Pancreas (tissue), 10 donors: ENCODE measurements at places on chromosomes 5 and 9. TPM values are rescaled to one million over a fixed set of nuclear protein-coding genes. Genes with fewer than 3 reads are reported as not detected.

DNA sequence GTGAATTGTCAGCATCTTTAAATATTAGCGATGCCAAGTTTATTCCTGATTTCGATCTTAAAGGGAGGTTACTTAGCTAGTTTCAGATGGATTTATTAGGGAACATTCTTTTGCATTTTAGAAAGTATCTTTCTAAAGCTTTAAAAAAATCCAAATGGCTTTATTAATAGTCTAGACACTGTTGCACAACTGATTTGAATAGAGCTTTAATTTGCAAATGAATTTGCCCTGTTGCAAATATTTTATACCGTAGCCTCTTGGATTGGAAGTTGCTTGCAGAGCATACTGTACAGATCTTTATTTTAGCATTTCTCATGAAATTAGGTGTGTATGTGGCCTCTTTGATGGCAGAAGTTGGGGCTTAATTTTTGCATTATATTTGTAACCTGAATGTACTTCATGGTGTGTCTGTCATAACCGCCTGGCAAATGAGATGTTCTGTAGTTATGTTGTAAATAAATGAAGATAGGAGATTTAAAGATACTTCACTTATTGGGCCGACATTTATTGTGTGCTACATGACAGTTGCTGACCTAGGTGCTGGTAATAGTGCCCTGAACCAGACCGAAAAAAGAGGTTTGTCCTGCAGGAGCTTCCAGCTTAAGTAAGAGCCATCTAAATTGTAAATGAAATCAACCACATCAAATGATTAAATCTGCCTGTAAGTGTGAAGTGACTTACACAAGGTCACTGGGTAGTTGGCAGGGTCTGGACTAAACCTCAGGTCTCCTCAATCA lies 1.8 kb downstream of the TCERG1 start:
- no peaks in the 10 kb centered on the region for H3K36me3 ChIP-seq
- no peak overlapping the region for H3K27ac ChIP-seq
- H3K4me1 ChIP-seq: peaks cover 26% of the 10 kb centered on the region
- H3K4me3 ChIP-seq: no peak overlapping the region

DNA sequence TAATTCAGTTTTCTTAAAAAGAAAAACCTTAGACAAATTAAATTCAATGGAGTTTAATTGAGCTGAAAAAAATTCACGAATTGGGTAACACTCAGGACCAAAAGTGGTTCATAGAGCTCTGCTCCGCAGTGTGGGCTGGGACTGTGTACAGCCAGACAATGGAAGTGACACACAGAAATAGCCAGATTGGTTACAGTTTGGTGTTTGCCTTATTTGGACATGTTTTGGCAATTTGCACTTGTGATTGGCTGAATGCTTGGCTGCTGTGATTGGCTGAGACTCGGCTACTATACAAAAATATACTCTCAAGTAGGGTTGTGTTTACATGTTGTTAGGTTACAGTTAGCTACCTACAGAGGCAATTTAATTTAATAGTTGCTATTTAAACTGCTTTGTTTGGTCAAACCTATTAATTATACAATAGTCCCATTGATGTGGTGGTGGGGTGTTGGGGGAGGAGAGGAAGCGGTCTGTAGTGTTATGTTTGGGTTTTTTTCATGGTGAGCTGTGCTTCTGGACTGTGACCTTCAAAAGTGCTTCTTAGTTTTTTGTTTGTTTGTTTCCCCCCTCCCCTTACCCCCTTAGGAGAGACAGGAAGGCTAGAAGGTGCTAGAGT lies 95.2 kb downstream of the CNTLN start:
- H3K36me3 ChIP-seq: no peaks in the 10 kb centered on the region
- no peak for DNase-seq
- no peak overlapping the region for H3K4me3 ChIP-seq
- no peak overlapping the region for H3K27ac ChIP-seq
- no peaks in the 10 kb centered on the region for H3K27me3 ChIP-seq

- H3K36me3 ChIP-seq: no peaks in the 10 kb centered on the region
- no peaks in the 10 kb centered on the region for H3K27me3 ChIP-seq
- no peak overlapping the region for H3K27ac ChIP-seq
- no peak overlapping the region for H3K4me3 ChIP-seq
Measured at GRCh38 chr5:96636046-96636445, 26.1 kb upstream of the CAST start.

- H3K27ac ChIP-seq: no peak overlapping the region
- H3K4me3 ChIP-seq: no peak overlapping the region
- no peaks in the 10 kb centered on the region for H3K27me3 ChIP-seq
- DNase-seq: no peak
- no peaks in the 10 kb centered on the region for H3K4me1 ChIP-seq
Measured at GRCh38 chr5:97576956-97577355, 393.9 kb upstream of the RIOK2 start.

GRCh38 chr5:132406144-132406783 lies 36.8 kb downstream of the SLC22A5 start:
- H3K36me3 ChIP-seq: no peaks in the 10 kb centered on the region
- H3K27ac ChIP-seq: no peak overlapping the region
- H3K27me3 ChIP-seq: no peaks in the 10 kb centered on the region
- H3K4me1 ChIP-seq: peaks cover under 1% of the 10 kb centered on the region

The MYMK gene
- total RNA-seq: not detected

The PTPN3 gene
- total RNA-seq: 14.1 TPM

The LECT2 gene
- total RNA-seq: not detected
